ENCODE measurements at places on chromosomes 2 and 18.

GRCh38 chr18:26813043-26813442, 52.5 kb downstream of the AQP4 start:
- H3K4me1 ChIP-seq: no peaks in the 10 kb centered on the region
- no peak overlapping the region for H3K27ac ChIP-seq
- H3K4me3 ChIP-seq: no peak overlapping the region
- DNase-seq: no peak
- H3K36me3 ChIP-seq: no peaks in the 10 kb centered on the region

DNA sequence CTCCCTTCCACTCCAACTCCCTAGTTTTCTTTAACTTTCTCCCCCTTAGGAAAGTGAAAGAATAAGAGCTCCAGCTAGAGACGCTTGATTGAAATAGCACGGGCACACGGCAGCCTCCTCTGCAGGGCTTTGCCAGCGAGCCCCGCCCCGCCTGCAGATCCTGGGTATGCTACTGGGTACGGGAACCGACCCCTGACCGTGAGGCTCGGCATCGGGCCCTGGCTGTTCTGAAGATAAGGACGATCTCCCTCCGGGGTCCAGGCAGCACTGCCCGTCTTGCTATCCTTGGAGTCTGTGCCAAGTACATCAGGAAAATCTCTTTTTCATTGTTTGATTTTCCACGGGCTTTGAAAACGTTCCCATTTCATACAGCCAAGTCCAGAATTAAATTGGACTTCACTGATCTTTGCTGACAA, 284.5 kb downstream of the MTX2 start:
- peak overlapping the region; percentile 79 for H3K4me3 ChIP-seq
- no peaks in the 10 kb centered on the region for H3K36me3 ChIP-seq
- peaks cover 9% of the 10 kb centered on the region for H3K4me1 ChIP-seq
- peaks cover 37% of the 10 kb centered on the region for H3K27me3 ChIP-seq
- no peak overlapping the region for H3K27ac ChIP-seq
- DNase-seq: peak; percentile 35

- H3K4me1 ChIP-seq: peaks cover 13% of the 10 kb centered on the region
- H3K36me3 ChIP-seq: no peaks in the 10 kb centered on the region
- H3K27me3 ChIP-seq: peaks cover 3% of the 10 kb centered on the region
- DNase-seq: no peak
Measured at GRCh38 chr2:216619411-216620393, 13.5 kb upstream of the IGFBP2 start.

GRCh38 chr2:177989029-177989885, 83.3 kb downstream of the PDE11A start:
- H3K27ac ChIP-seq: no peak overlapping the region
- peaks cover 12% of the 10 kb centered on the region for H3K27me3 ChIP-seq
- H3K4me3 ChIP-seq: no peak overlapping the region
- H3K36me3 ChIP-seq: no peaks in the 10 kb centered on the region

- peak overlapping the region; percentile 57 for H3K4me3 ChIP-seq
- no peak for DNase-seq
- no peaks in the 10 kb centered on the region for H3K27me3 ChIP-seq
- H3K36me3 ChIP-seq: peaks cover 4% of the 10 kb centered on the region
Measured at GRCh38 chr18:9108911-9109310, 6.4 kb downstream of the NDUFV2 start.

DNA sequence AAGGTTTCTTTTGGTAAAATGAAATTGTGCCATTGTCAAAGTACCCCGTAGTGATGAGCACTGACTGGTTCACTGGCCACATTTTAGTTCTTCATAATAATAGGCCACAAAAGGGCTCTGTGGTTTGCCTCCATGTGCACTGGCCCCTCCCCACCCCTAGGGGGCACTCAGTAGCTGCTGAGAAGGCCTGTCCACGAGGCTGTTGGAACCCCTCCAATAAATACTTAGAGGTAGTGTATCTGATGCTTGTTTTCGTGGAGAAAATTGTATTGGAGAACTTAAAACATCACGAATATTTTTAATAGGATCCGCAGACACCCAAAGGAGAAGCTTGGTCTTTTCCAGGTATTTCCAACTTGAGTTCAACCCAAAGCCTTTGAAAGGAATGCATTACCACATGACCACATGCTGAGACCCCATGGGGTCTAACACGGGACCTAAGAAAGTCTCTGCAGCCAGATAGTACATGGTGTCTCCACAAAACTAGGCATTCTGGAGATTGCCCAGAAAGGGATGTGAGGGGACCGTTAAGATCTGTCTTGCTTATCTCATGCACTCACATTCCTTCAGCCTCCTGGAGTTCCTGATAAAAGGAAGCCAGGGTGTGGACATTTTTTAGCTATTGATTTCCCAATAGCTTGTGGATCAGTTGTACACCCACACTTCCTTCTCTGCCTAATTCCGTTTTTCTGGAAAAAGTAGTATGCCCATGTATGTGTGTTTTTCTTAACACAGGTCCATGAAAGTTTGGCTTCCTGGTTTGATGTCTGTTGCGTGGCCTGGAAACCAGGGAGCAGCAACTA, 28.5 kb upstream of the NOSTRIN start:
- H3K4me3 ChIP-seq: no peak overlapping the region
- no peaks in the 10 kb centered on the region for H3K4me1 ChIP-seq
- no peaks in the 10 kb centered on the region for H3K27me3 ChIP-seq

- no peak overlapping the region for H3K4me3 ChIP-seq
- H3K27ac ChIP-seq: no peak overlapping the region
- no peaks in the 10 kb centered on the region for H3K36me3 ChIP-seq
- no peaks in the 10 kb centered on the region for H3K27me3 ChIP-seq
- DNase-seq: no peak
Measured at GRCh38 chr2:172402198-172402597, 25.2 kb upstream of the ITGA6 start.

DNA sequence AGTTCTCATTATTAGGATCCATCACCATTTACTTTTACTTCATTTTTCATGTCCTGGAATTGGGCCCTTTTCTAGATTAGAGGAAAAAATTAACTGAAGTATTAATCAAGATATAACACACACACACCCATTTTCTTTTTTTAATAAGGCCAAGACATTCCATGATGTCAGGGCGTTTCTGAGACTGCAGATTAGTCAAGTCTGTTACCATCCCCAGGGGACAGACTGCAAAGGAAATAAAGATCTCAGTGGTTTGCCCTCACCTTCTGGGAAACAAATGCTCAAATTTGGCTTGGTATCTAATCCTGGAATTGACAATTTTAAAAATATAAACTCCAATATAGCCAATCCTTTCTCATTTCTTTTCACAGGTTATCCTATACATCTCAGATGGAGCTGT, 27.4 kb downstream of the RMP24 start:
- no peak overlapping the region for H3K4me3 ChIP-seq
- H3K4me1 ChIP-seq: peaks cover 10% of the 10 kb centered on the region
- H3K27ac ChIP-seq: no peak overlapping the region
- H3K36me3 ChIP-seq: no peaks in the 10 kb centered on the region
- no peaks in the 10 kb centered on the region for H3K27me3 ChIP-seq

GRCh38 chr2:112996635-112997034, 8.6 kb upstream of the IL36A start:
- H3K4me3 ChIP-seq: peak overlapping the region; percentile 58
- peaks cover 4% of the 10 kb centered on the region for H3K27me3 ChIP-seq
- H3K4me1 ChIP-seq: peaks cover 41% of the 10 kb centered on the region
- peak; percentile 90 for DNase-seq
- H3K36me3 ChIP-seq: peaks cover 30% of the 10 kb centered on the region
- peak overlapping the region; percentile 99 for H3K27ac ChIP-seq

Measured in naive thymus-derived CD8-positive, alpha-beta T cell (primary cell).